Natural killer cell treated with Interleukin-12 subunit alpha and Interleukin-12 subunit beta and Interleukin-15 and Interleukin-18, amount 100 ng/mL, for 72 hours (primary cell): ENCODE measurements at places on chromosomes 12 and 14. TPM values are rescaled to one million over a fixed set of nuclear protein-coding genes. Genes with fewer than 3 reads are reported as not detected.

DNA sequence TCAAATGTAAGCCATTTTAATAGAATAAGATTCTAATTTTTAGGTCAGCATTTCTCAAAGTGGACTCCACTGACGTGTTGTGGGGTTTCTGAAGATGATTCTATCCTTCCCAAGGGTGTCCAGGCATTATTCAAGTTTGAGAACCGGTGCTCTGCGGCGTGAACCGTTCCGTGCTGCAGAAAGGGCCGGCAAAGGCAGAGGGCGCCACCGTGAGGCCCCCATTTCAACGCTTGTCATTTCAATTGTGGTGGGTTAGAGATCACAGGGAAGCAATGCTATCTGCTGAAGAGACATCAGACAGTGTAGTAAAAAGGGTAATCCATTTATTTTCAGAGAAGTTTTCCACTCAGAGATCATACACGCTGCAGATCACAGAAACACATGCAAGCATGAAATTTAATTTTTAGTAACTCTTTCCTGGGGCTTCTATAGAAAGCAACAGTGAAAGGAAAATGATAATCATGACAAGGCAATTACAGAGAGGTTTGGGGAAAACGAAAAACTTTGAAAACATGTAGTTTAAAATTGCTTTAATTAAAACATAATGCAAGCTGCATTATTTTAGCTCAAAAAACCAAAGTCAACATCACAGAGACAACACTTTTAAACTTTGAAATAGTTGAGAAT, 201.7 kb downstream of the EXOC5 start:
- DNase-seq: no peak

GRCh38 chr12:47931187-47931586, 26.4 kb upstream of the VDR start:
- no peak for DNase-seq

DNA sequence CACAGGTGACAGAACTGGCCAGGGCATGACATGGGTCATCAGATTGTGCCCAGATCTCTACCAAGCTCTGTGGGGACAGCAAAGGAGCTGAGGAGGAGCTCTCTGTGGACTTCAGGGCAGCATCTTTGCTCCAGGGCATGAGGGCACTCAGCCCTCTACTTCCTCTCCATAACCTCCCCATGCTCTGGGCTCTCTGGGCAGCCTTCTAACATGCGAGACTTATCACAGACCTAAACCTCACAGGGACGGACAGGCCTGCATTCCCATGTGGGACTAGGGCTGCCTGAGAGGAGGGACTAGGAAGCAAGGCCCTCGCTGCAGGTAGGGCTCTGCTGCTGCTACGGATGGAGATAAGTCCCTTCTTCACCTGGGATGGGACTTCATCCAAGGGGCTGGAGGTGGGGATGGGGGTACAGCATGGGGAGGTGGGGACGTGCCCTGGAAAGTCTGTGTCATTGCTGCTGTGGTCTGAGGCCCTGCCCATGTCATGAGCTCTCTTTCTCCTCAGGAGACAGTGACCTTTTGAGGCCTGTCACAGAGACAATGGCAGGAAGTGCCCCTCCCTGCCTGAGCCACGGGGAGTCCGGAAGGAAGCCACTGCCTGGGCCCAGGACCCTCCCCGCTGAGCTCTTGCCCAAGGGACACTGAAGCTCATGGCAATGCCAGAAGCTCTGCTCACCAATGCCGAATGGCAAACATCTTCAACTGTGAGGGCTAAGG, 44.1 kb downstream of the PITPNM2 start:
- DNase-seq: peak; percentile 83

DNA sequence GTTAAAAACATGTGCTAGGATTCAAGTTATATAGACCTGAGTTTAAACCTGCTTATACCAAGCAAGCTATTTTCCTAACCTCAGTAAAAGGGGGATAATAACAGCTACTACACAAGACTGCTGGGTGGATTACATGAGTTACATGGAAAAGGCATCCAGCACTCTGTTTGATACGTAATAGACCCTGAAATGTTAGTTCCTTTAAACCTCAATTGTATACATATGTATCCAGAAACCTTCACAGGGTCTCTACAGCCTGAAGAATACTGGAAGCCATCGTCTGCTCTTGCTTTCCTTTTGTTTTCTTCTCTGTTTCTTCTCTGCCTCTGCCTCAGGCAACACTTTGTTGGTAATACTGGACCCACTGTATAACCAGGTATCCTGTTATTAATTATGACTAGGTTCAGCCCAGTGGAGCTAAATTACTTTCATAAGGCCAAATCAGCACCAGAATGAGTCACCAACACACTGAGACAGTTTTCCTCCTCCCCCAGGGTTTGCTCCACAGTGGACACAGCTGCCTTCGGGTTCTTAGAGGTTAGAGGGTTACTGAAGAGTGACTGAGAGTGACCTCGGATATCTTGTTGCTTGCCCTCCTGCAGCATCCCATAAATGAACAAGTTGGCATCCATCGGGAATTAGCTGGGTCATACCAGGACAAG, 127.1 kb downstream of the CAPZA3 start:
- no peak for DNase-seq

DNA sequence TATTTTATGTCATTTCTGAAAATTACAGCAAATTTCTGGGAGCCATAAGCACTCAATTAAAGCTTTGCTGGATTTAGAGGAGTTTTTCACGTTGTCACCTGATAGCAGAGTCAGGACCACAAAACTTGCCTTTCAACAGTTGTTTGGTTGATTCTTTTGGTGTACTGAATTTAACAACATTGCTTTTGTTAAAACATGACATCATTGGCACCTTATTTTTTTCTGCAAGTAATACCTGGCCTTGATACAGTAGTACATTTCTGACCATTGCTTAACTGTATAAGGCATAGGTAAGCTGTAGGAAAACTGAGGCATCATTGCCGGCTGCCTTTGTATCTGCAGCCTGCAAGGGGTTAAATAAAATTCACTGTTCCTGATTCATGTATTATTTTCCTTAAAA, 4.5 kb upstream of the BCL11B start:
- DNase-seq: no peak

Gene PSMA6
- 704 TPM for total RNA-seq

DNA sequence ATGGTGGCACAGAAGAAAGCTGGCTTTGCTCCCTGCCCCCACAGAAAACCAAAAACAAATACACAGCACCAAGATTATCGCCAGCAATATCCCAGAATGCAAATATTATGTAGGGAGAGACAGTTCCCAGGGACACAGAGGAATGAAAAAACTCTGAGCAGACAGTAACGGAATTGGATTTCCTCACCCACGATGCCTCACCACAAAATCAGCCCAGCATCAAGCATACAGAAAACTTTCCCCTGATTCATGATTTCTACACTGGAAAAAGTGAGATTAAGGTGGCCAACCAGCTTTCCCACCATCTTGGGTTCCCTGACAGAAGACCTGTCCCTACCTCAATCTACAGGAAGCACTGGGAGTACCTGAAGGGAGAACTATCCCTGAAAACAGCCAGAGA, 36.6 kb downstream of the PARP11 start:
- no peak for DNase-seq

GRCh38 chr14:22976620-22977433, 5.5 kb downstream of the AJUBA start:
- no peak for DNase-seq

GRCh38 chr12:131840643-131841416, 12.6 kb downstream of the MMP17 start:
- DNase-seq: no peak

Gene SLC10A1
- total RNA-seq: not detected

- no peak for DNase-seq
Observed at GRCh38 chr14:75854111-75854799, 127.5 kb downstream of the TGFB3 start.

GRCh38 chr12:5166976-5167375, 123.3 kb downstream of the KCNA5 start:
- DNase-seq: no peak

DNA sequence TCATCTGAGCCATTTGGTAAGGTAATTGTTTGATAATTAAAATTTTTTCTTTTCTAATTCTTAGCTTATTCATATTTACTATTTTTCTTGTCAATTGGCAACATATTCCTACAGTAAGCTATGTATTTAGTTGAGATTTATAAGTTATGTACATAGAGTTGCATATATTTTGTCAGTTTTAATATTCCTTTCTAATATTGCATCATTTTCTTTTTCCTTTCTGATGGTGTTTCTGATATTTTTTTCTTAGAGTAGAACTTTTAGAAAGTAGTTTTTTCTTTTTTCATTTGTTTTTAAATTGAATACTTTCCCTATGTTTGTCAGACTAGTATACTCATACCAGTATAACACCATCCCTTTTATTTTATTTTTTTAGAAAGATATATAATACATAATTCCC, 131.3 kb downstream of the TTC6 start:
- no peak for DNase-seq

- DNase-seq: no peak
Observed at GRCh38 chr12:113359133-113359938, 949 bp downstream of the PLBD2 start.

- DNase-seq: peak; percentile 75
Observed at GRCh38 chr12:89709995-89710872, 1.6 kb upstream of the ATP2B1 start.

Gene LGR5
- total RNA-seq: not detected

Gene SRP54
- 66.1 TPM for total RNA-seq

DNA sequence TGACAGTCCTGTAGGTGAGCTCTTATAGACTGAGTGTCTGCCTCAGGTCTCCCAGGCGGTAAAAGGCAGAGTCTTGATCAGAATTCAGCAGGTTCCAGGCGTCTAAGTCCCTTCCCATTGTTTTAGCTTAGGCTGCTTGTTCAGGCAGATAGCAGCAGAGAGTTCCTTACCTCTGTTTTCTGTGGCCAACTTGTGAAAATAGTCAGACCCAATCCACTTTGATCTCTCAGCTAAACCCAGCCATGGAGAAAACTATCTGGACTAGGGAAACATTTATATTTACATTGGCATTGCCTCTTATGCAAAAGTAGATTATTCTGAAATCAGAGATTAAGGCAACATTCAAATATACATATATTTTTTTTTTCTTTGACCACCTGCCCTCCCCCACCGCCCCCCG, 21.4 kb downstream of the CCDC62 start:
- DNase-seq: no peak

- no peak for DNase-seq
Observed at GRCh38 chr12:75289753-75290152, 40.4 kb downstream of the CAPS2 start.
